ENCODE measurements at places on chromosomes 13 and 19.

GRCh38 chr13:113917594-113918371, 53.9 kb upstream of the GAS6 start:
- DNase-seq: no peak

DNA sequence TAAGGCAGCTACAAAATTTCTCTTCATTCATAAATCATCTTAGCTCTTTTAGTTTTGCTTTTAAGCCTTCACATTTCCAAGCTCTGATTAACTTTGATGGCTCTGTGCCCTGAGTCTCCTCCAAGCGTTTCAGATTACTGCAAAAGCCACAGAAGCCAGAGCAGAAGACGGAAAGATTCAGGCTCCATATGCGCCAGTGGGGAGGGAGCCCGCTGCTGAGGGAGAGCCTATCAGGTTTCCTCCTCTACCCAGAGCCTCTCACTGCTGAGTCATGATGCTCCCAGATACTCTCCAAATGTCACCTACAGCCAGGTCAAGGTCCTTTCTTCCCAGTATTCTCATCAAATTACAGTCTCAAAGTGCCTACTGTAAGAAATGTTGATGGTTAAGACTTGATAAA, 193.6 kb downstream of the RAP2A start:
- no peak for DNase-seq

DNA sequence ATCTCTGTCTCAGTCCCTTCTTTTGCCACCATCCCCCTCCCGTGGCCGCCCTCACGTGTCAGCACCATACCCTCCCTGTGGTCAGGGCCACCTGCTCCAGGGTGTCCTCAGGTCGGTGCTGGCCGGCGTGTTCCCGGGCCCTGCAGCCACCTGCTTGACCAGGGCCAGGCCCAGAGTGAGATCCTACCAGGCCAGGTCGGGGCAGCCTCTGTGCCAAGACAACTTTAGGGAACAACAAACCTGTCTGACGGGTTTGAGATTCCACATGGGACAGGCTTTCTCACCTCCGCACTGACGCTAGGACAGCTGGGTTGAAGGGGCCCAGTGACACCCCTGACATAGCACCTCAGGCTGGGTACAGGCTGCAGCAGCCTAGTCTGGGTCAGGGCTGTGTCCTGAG, 7.5 kb upstream of the SBNO2 start:
- no peak for DNase-seq

DNA sequence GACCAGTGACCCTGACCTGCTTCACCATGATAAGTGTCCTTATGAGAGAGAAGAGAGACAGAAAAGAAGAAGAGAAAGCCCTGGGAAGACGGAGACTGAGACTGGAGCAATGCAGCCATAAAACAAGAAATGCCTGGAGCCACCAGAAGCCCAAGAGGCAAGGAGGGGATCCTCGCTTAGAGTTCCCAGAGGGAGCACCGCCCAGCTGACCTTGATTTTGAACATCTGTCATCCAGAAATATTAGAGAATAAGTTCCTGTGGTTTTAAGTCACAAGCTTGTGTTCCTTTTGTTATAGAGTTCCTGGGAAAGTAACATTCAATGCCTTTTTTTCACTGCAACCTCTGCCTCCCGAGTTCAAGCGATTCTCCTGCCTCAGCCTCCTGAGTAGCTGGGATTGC, 20.2 kb downstream of the CERS1 start:
- no peak for DNase-seq

DNA sequence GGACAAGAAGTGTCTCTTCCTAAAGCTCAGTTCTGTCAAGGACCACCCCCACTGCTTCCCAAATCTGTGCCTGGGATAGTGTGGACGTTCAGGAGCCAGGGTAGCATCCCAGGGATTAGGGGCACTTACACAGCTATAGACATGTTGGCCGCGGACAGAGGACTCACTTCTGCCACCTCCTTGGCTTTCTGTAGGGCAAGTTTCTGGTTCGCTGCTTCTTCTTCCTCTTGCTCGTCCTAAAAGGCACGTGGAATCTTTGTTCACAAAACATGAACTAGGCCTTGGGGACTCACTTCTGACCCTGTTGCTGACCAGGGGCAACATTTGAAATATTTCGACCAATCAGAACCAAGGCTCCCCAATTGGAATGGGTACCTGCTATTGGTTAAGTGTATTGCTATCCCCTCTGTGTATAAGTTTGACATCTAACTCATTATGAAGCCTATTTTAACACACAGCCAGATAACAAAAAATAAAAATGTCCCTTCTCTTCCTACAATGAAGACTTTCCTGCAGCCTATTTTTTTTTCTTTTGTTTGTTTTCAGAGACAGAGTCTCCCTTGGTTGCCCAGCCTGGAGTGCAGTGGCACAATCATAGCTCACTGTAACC, 150.3 kb downstream of the IER2 start:
- DNase-seq: no peak

DNA sequence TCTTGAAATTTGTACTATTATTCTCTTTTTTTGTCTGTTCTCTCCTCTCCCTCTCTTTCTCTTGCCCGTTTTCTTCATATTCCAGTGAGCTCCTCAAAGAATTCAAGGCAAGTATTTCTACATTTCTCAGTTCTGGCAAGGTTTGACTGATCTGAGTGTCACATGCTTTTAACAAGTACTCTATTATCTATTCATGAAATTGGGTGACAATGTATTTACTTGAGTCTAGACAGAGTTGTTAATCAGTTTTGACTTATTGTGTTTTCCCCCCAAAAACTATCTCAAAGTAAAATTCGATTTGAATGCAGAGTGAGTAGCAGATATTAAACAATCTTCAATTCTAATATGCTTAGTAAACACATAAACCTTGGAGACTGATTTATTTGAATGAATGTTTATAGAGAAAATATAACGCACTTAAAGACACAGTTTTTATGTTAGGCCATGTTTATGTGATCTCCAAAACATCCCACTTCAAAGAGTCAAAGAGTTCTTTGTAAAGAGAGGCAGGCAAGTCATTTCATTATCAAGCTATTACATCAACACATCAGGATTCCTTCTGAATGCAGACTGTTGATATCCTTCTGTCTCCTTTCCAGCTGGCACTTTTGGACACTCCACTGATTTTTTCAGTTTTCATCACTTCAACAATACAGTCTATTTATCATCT, 166.6 kb downstream of the SLITRK6 start:
- DNase-seq: no peak

GRCh38 chr19:45473367-45473681, 5.5 kb downstream of the FOSB start:
- DNase-seq: no peak

DNA sequence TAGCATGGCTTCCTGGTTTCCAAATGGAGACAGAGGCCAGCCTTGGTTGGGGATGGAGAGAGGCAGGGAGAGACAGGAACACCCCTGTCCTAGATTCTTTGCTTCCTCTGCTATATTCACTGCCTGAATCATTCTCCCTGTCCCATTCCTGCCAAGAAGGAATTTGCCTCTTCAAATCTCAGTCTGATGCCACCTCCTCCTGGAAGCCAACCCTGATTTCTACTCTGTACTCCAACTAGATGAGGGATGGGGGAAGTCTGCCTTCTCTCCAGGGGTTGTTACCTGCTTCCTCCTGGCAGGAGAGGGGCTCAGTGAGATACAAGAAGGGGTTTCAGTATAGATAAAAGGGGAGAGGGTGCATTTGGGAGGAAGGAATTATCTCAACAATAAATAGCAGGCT, 1.3 kb upstream of the ACTL9 start:
- no peak for DNase-seq

GRCh38 chr13:33512880-33513554, 227.5 kb upstream of the STARD13 start:
- no peak for DNase-seq

- no peak for DNase-seq
These were observed 237.0 kb downstream of the TUBA3C start for GRCh38 chr13:18944501-18945068.

DNA sequence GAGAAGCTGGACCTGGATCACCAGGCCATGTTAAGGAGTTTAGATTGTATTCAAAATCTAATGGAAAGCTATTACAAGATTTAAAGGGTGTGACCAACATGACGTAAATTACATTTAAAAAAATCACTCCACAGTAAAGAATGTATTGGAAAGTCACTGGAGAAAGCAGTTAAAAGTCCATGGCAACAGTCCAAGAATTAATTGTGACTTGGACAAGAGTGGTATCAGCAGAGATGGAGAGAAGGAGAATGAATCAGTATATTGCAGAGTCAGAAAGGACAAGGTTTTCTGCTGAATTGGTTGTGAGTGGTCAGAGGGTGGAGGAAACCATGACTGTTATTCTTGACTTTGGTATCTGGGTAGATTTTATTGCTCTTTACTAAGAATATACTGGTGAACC, 535.1 kb upstream of the SLITRK1 start:
- DNase-seq: no peak

DNA sequence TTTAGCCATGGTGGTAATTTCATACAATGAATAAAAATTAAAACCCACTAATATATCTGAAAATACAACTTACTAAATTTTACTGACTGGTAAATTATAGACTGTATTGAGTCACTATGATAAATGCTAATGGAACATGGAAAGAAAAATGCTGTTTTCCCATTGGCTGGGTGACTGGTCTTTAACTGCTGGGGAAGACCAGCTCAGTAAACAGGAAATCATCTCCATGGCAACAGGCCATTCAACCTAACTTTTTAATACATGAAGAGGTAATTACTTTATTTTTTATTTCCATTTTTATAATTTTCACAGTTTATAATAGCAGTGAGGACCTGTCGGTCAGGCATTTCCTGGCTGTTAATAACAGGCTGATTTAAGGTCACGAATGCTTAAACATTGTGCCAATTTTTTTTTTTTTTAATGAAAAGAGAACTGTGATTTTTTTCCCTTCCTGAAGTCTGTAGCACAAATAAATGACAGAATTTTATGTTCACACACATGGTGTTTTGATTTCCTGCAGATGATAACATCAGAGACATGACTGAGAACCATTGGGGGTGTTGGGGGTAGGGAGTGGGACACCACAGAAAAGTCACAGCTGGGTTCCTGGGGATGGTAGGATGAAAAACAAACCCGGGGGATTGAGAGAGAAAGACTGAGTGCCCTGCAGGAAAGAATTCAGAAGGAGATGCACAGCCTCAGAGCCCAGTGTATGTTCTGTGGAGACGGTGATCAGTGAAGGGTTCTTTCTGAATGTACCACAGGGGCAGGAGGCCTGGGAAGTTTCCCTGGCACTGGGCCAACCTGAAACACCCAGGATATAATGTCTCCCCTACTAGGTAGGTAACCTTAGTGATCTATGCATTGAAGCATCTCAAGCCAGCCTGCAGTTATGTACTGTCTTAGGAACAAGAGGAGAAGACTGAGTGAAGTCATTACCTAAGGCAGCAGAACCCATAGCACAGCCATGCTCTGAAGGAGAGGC, 297.1 kb downstream of the COG6 start:
- no peak for DNase-seq

DNA sequence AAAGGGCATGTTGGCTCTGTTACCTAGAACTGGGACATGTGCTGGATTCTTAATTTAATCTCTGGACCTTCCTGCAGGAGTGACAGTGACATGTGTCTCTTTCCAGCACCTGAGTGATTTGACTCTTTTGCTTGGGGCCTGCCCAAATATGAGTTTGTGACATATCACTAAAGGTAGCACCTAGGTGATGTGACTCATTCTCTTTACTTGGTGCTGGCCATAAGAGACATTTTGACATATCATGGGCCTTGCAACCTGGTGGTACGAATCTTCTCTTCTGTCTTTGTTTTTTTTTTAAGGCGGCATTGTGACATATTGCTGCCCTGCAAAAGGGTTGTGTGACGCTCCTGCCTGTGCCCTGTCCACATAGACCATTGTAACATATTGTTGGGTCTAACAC, 65.9 kb upstream of the ZNF43 start:
- no peak for DNase-seq

- no peak for DNase-seq
These were observed 75.9 kb downstream of the TNFSF11 start for GRCh38 chr13:42649831-42650230.

- DNase-seq: no peak
These were observed 23.7 kb downstream of the TPP2 start for GRCh38 chr13:102620516-102620915.

GRCh38 chr19:4596033-4596904, 36.8 kb upstream of the SEMA6B start:
- no peak for DNase-seq

DNA sequence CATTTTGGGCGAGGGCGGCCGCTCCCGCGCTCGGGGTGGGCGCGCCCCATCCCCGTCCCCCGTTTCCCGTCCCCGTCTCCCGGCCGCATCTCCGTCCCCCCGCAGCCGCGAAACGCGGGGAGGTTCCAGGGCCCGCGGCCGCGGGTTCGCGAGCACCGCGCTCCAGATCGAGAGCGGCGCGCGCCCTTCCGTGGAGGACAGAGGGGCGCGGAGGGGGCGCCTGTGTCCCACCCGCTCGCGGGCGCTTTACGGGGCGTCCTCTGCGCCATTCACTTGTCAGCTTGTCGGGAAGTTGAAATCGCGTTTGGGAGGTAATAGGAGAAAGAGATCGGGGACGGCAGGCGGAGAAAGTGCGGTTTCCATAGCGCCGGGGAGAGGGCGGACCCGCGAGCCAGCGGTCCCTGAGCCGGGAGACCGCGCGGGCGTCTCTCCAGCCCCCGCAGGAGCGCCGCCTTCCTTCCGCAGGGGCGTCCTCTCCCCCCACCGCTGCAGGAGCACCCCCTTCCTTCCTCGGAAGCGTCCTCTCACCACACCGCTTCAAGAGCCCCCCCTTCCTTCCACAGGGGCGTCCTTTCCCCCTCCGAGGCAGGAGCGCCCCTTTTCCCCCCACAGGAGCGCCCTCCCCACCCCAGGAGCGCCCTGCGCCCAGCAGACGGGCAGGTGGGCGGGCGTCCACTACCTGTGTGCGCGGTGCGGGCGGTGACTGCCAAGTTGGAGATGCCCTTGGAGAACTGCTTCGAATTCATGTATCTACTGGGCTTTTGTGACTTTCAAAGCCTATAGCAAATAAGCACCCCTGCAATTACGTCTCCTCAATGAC, 962 bp upstream of the IRS2 start:
- DNase-seq: peak; percentile 7

GRCh38 chr19:17641846-17642245, 46.3 kb downstream of the UNC13A start:
- DNase-seq: no peak

DNA sequence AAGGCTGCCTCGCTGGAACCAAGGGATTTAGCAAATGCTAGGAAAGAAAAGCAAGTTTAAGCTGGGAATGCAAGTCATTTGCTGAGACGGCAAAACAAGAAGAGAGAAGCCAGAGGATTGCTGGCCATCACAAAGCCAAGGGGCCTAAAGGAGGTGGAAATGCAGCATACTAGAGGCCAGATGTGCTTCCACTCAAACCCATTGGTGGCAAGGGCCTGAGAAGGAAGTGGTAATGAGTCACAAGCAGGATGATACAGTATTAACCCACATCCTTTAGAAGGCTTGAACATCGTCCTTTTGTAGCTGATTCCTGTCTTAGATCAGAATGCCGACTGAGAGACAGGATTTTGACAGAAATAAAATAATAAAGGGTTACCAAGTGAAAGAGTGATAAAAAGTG, 68.2 kb downstream of the ITGBL1 start:
- no peak for DNase-seq

GRCh38 chr13:110228936-110229904, 77.7 kb downstream of the COL4A1 start:
- DNase-seq: no peak

GRCh38 chr13:35356572-35356971, 119.9 kb downstream of the MAB21L1 start:
- DNase-seq: no peak
